ENCODE measurements at places on chromosomes 3 and 15.

GRCh38 chr15:85730001-85730820 lies 64.5 kb downstream of the KLHL25 start:
- DNase-seq: peak; percentile 17

DNA sequence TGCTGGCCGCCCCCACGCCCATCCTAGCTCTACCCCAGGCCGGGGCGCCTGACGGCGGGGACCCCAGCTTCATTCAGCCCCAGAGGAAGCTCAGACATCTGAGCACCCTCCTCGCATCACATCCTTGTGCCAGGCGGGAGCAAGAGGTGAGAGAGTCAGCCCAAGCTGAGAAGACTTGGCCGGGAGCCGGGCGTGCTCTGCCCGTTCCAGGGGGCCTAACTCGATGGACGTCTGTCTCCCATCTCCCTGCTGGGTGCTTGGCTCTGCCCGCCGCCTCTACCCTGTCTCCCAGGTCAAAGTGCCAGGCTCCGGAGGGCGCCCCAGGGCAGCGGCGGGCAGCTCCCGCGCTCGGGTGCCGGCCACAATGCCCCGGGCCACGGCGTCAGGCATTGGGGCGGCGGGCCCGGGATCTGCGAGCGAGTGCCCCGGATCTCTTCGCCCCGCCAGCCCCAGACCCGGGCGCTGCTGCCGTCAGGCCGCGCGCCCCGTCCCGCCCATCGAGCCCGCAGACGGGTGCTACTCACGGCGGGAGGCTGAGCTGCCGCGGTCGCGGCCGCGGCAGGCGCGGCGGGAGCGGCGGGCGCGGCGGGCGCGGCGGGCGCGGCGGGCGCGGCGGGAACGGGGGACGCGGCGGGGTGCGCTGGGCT lies 388 bp downstream of the DAPK2 start:
- DNase-seq: peak; percentile 27

GRCh38 chr3:109784852-109785631 lies 447.7 kb upstream of the DPPA4 start:
- DNase-seq: no peak

DNA sequence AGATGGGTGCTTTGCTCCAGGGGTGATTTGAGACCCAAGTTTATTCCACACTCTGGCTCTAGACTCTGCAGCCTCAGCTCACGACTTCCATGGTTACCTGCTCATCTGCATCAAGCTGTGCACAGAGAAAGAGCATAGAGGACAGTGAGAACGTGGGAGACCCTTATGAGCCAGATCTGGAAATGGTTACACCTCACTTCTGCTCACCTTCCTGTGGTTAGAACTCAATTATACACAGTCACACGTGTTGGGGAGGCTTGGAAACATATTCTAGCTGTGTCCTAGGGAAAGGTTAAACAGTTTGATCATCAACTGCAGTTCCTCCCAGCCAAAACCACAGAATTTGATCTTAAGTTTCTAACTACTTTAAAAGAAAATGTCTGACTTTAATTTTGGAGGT lies 1.8 kb downstream of the FETUB start:
- DNase-seq: no peak

DNA sequence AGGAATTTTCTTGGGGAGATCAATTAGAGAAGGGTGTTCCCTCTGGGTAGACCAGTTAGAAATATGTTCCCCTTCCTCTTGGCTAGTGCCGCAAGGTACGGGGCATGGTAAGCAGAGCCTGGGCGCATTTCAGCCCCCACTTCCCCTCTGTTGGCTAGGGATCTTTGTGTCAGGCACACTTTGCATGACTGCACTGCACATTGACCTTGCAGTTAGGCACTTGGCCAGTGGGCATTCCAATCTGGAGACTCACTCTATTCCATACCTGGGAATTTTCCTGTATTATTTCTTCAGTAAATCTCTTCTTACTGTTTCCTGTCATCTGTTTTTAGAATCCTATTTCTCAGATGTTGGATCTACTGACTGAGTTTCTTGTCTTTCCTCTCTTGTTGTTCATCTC lies 30.0 kb upstream of the CACNA1D start:
- DNase-seq: no peak

DNA sequence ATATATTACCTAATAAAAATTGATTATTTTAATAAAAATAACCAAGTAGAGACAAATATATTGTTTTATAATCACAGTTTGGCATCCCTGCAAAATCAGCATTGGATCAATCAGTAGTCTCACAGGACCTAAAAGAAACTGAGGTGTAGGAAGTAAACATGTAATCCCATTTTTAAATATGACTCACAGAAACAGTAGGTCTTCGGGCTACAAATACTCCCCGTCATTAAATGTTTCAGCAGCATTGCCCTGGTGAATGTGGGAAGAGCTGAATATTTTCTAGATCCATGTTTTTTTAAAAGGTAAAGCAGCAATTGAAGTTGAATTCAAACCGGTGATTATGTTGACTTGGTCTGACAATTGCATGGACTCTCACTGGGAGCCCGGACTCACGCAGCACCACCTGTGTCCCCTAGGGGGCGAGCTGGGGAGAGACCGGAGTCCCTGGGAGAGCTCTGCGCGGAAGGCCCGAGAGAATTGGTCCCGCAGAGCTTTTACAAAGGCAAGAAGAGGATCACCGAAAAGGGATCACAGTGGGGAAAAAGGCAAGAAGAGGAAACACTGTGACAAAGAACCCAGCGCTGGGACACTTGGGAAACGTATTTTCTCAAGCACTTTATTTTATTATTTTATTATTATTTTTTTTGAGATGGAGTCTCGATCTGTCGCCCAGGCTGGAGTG lies 17.2 kb upstream of the USP3 start:
- DNase-seq: peak; percentile 94

DNA sequence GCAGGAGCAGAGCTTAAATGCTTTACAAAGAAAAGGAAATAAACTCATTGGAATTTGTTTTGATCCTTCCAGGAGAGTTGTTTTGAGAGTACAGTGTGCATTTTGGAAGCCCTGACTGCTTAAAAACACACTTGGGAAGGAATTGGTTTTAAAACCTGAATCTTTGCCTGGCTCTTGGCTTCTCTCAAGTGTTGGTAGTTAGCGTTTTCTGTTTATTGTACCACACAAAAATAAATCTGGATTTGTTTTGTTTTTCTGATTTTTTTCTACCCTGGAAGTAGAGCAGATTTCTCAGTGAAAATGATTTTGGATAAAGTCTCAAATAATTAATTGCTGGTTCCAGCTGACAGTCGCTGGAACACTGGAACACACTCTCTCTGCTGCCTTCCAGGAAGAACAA lies 90.6 kb downstream of the CHST2 start:
- no peak for DNase-seq

DNA sequence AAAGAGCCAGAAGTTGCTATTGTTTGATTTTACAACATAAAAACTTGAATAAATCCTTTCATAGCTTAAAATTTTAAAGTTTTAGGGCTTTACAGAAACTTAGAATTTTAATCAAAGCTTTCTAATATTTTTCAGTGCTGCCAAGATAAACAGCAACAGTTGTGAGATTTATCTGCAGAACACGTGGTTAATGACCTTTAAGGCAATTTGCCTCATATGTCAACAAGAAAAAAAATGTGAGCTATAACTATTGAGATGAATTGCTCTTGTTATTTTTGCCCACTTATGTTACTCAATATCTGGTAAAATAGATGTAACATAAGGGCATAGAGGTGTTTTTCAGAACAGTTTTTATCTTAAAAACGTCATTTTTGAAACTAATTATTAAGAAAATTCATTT lies 96.7 kb upstream of the NECTIN3 start:
- DNase-seq: no peak

GRCh38 chr3:141737093-141737492 lies 1.0 kb upstream of the RNF7 start:
- no peak for DNase-seq

GRCh38 chr15:89118481-89118989 lies 30.3 kb downstream of the ABHD2 start:
- DNase-seq: no peak

DNA sequence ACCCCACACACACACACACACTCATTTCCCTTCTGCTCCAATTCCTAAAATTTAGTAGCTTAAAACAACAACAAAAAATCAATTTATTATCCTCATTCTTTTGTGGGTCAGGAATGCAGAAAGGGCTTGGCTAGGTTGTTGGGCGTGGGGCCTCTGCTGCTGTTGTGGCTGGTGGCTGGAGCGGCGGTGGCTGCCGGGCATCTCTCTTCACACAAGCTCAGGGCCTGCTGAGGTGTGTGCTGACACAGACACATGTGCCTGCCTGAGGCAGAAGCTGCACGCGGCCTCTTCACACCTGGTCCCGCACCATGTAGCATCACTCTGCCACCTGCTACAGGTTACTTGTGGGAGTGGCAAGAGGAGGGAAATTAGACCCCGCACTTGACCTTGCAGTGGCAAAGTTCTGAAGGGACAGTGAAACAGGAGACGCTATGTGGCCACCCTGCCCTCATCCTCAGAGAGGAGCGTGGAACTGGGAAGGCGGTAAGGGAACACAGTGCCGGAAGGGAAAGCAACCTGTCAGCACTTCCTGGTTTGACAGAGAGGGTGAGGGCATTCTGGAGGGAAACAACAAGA lies 64.0 kb upstream of the PRR20G start:
- DNase-seq: no peak

- DNase-seq: no peak
Measured at GRCh38 chr15:68183616-68184315, 21.4 kb downstream of the CALML4 start.

- DNase-seq: no peak
Measured at GRCh38 chr3:59451800-59452746, 402.2 kb upstream of the CFAP20DC start.

- DNase-seq: no peak
Measured at GRCh38 chr3:129911261-129911861, 17.9 kb upstream of the TMCC1 start.

DNA sequence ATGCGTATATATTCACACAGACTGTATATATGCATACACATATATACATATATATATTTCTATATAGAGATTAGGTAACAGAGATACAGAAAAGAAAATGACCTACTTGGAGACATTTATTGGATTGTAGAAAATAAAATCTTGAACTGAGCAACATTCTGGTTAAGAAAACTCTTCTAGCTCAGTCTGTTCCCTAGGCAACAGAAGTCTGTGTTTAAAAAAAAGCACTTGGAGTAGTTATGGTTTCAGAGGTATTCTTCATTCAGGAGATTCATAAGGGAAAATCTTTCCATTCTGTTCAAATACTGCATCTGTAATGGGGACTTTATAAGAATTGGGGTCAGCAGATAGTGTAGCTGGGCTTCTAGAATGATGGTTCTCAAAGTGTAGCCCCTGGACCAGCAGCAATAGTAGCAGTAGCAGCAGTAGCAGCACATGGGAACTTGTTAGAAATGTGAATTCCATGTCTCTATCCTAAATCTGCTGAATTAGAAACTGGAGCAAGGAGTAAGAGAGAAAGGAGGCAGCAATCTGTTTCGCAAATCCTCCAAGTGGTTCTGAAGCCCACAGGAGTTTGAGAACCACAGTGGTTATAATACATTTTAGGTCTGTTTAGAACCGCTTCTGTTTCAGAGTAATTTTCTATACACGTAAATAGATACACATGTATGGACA lies 112.8 kb upstream of the TMEM108 start:
- DNase-seq: no peak

GRCh38 chr3:42723219-42723618 lies 20.6 kb upstream of the HHATL start:
- DNase-seq: no peak

GRCh38 chr3:193938613-193939012 lies 197.3 kb upstream of the HES1 start:
- no peak for DNase-seq

DNA sequence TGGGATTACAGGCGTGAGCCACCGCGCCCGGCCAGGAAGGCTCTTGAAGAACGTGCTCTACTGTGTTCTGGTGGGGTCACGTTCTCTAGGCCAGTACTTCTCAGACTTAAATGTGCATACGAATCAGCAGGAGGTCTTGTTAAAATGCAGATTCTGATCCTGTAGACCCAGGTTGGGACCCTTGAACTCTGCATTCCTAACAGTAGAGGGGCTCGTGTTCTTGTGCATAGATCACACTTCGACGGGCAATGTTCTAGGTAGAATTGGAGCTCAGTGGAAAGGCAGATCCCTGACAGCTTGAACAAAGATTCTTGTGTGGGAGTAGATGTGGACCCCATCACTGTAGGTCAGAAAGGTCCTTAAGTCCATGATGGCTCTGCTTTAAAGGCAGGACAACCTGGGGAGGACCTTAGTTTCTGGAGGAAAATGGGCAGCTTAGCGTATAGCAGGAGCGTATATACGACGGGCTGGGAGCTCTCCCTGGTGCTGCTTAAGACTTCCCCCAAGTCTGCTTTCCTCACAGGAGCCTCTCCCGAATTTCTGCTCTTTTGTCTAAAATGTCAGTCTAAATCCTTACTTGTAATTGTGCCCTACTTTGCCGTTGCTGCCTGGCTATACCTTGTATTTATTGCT lies 16.9 kb upstream of the FAM81A start:
- no peak for DNase-seq

DNA sequence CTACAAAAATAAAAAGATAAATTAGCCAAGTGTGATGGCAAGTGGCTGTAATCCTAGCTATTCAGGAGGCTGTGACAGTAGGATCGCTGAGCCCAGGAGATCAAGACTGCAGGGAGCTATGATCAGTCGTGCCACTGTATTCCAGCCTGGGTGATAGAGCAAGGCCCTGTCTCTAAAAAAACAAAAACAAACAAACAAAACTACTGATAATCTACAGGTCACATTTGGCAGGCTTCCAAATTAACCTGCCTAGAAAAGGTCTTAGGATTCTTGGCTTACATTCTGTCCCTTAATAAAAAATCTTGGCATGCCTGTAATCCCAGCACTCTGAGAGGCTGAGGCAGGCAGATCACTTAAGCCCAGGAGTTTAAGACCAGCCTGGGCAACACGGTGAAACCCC lies 33.4 kb upstream of the SETD2 start:
- DNase-seq: no peak

DNA sequence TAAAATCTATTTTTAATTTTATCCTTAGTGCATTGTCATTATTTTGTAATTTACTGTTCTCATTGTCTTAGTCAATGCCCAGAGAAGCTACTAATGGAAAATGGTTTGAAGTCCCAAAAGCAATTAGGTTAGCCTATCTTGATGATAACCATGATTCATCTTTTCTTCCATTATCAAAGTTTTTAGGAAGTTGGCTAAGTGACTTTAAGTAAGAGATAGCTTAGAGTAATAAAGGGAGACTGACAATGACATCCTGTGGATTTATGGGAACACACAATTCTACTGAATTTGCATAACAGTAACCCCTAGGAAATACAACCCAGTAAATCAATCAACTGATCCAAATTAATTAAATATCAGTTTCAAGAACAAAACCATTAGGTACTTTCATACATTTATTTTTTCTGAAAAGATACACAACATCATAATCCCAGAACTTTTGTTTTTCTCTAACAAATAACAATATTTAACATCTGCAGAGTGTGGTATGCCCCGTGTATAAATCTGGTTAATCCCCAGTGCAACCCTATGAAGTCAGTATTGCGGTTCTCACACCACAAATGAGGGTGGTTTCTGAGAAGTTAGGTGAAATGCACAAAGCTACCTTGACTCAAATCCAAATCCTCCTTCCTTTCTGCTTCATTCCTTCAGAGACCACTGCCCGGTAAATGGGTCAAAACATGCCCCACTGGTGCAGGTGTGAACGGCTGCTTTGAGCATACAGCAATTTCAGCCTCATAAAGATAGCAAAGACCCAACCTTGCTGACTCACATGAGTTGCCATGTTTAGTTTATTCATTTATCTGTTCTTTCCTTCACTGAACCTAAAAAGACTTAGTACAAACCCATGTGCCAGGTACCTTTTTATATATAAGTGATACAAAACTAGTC lies 202.1 kb downstream of the TBL1XR1 start:
- no peak for DNase-seq

GRCh38 chr15:55750706-55751105 lies 7.8 kb upstream of the PRTG start:
- DNase-seq: no peak

GRCh38 chr3:76300746-76301145 lies 515.4 kb upstream of the ZNF717 start:
- DNase-seq: no peak

Data from glutamatergic neuron (in vitro differentiated cells).